Osteocyte (in vitro differentiated cells): ENCODE measurements at places on chromosomes 7 and 10.

DNA sequence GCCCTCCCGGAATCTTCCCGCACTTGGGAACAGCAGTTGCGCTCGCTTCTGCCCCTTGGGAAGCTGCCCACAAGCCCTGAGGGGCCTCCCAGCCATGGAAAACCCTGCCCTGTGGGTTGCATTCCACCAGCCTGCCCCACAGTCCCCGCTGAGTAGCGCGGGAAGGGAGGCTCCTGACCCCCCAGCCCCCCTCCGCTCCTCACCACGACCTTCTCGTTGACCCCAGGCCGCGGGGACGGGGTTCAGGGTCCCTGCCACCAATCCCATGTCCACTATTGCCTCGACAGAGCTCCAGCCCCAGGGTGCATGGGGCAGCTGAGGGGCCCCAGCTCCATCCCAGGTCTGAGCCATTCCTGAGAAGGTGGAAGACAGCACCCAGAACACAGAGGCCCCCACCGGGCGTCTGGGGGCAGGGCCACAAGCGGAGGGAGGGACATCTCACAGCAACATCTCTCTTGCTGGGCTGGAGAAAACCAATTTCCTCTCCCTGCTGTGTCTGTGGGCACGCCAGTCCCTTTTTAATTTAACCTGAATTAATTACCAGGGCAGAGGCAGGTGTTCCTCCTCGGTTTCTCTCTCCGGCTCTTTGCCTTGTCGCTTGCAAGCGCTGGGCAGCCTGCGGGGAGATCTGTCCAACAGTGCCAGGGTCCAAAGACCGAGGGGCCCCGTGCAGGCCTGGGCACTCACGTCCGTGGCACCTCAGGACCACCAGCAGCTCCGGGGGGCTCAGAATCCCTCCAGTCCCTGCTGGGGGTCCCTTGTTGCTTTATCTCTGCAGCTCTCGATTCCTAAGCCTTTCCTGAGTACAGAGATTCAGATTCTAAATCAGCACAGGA lies 57.9 kb downstream of the FOXL3 start:
- DNase-seq: no peak

DNA sequence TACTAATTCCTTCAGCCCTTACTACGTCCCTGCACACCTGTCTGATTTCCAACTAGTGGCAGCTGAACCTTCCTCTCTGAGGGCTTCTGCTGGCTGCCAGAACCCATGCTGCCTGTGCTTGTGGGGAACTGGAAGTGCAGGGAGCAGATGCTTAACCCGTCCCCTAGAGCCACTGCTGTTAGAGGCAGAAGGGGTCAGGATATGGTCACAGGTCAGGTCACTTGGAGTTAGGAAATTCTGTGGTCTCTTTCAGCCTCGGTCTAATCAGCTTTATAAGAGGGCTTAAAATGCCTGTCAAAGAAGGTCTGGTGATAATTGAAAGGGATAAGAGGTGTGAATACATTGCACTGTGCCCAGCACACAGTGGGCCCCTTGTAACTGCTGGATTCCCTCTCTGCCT lies 82.0 kb downstream of the PLPP4 start:
- DNase-seq: no peak

GRCh38 chr7:112770051-112770450 lies 20.1 kb downstream of the TMEM168 start:
- DNase-seq: no peak

GRCh38 chr10:29646238-29646902 lies 11.6 kb upstream of the SVIL start:
- peak; percentile 73 for DNase-seq

DNA sequence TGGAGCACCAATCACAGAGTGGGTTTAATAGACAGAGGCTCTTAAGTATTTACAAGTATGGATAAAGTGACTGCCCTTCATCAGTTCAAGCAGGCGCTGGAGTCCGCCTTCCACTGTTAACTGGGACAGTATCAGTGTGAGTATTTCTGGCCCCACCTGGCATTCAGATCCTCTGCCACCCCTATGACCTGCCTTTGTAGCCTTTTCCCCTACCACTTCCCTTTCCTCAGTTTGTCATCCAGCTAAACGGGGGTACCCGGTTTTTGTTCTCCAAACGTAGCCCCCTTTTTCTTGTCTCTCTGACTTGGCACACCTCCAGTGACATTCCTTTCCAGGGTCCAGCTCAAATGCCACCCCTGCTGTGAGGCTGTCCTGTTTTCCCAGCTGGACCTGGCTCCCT lies 134.4 kb downstream of the SNX10 start:
- no peak for DNase-seq

- DNase-seq: no peak
Measured at GRCh38 chr7:107593025-107593410, 13.0 kb downstream of the BCAP29 start.

- peak; percentile 59 for DNase-seq
Measured at GRCh38 chr7:465710-466400, 53.8 kb downstream of the PDGFA start.

DNA sequence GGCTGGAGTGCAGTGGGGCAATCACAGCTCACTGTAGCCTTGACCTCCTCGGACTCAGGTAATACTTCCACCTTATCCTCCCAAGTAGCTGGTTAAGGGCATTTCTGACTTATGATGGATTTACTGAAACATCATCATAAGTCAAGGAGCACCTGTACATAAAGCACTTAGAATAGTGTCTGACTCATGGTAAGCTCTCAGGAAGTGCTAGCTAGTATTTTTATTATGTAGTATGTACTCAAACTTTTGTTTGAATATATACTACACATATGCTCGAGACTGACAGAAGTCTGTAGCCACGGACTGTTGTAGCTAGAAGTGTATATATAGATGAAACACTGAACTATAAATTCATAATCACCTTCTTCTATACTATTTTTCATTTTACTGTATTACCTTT lies 107.5 kb upstream of the DNAJB12 start:
- DNase-seq: no peak

GRCh38 chr7:11636274-11636673 lies 195.7 kb downstream of the THSD7A start:
- DNase-seq: no peak

DNA sequence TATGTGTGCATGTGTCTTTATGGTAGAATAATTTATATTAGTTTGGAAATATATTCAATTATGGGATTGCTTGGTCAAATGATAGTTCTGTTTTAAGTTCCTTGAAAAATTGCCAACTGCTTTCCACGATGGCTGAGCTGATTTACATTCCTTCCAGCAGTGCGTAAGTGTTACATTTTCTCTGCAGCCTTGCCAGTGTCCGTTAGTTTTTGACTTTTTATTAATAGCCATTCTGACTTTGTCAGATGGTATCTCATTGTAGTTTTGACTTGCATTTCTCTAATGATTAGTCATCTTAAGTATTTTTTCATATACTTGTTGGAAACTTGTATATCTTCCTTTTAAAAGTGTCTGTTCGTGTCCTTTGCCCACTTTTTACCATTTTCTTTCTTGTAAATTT lies 434.2 kb upstream of the POT1 start:
- no peak for DNase-seq

- DNase-seq: no peak
Measured at GRCh38 chr10:93440591-93441091, 41.5 kb downstream of the MYOF start.

DNA sequence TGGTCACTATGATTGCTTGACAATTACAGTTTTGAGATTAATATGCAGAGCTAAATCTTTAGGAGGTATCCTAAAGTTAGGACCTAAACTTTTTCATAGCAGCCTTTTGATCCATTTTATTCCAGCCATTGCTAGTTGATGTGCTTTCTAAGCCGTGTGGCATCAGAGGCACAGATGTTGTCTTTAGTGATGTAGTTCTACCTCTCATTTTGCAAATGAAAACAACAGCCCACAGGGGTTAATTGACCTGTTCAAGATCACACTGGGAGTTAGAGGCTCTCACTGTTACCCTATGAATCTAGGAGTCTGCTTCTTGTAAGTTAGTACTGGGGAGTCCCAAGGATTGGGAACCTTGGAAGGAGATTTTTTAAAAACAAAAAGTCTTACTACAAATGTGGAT lies 10.6 kb downstream of the AUTS2 start:
- no peak for DNase-seq

- DNase-seq: no peak
Measured at GRCh38 chr7:74514131-74514591, 60.5 kb downstream of the GTF2IRD1 start.

- DNase-seq: no peak
Measured at GRCh38 chr10:16986406-16987205, 143.0 kb downstream of the CUBN start.

DNA sequence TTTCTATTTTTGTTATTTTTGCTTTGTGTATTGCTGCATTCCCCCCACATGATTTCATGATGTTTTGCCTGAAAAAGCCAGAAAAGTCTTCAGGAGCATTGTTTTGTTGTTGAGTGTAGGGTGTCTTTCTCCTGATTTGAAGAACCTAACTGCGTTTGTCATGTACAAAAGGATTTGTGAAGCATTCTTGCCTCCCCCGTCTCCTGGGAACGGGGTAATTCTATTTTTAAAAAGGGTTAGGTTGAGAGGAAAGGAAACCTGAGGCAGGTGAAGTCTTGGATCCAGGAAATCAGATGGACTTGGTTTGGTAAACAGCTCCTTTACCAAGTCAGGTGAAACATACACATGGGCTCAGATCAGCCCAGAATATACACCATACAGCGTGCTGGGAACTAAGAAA lies 26.0 kb upstream of the BTBD16 start:
- DNase-seq: no peak

DNA sequence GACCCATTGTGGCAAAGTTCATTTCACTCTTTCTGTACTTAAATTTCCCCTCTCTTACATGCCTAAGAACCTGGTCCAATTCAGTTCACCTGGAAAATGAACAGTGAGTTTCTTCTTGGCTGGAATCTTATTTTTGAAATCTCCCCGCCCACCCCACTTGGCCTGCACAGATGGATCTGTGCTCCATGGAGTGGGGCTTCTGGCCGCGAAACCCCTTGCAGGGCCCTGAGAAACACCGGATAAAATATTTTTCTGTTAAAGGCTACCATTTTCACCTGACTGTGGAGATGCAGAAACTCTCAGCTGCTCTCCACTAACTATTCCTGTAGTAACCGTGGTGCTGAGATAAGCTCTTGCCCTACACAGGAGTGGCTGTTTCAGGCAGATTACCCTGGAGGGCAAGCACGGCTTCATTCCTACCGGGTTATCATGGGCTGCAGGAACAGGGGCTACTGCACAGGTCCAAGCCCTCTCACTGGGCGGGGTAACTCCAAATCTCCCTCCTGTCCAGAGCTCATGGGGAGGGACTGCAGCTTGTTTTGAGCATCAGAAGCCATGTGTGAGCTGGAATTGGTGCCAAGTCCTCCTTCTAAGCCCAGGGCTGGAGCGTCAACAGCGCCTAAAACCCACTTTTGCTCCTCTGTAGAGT lies 118.9 kb downstream of the PRPF18 start:
- no peak for DNase-seq

- DNase-seq: no peak
Measured at GRCh38 chr7:34848670-34849069, 188.6 kb downstream of the DPY19L1 start.

- no peak for DNase-seq
Measured at GRCh38 chr10:91035650-91036292, 114.9 kb upstream of the ANKRD1 start.

DNA sequence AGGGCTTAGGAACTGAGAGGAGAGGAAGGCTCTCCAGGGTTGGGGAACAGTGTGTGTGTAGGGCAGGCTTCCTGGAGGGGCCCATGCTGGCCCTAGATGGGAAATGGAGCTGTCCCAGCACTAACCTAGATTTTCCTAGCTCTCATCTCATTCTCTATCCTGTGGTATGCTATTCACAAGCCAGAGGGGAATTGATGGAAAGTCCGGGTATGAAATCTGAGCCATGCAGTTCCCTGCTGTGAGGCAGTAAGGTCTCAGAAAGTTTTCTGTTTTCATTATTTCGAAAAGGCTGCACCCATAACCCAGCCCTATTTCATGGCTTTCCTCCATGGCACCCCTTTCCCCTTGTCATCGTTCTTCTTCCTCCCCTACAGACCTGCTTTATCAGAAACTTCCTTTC lies 220.3 kb downstream of the RPS24 start:
- no peak for DNase-seq

DNA sequence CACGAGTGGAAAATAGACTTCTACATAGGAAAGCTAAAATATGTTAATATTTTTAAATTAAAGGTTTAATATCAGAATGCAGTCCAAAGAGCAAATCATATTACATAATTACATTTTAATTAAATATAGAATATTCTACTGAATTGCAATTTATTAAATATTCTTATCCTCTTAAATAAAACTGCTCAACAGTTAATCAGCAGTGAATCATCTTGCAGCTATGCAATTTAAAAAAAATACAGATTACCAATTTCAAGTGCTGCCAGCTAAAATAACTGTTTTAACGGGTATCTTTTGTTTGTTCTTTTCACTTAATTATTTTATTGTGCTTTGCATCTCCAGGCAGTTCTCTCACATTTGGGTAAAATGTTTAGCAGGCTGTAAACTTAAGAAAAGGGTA lies 82.2 kb downstream of the ZNRF2 start:
- no peak for DNase-seq

DNA sequence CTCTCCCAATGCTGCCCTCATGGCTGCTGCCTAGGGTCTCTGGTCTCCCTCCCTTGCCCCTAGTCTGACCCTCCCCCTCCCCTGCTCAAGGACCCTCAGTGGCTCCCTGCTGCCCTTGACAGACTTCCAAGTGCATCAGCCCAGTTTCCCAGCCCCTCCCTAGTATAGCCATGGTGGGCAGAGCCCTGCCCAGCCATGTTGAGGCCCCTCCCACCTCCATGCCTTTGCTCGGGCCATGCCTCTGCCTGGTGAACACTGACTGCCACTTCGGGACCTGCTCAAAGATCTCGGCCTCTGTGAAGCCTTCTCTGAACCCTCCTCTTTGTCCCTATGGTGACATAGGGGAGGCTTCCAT lies 73.2 kb downstream of the MYL10 start:
- DNase-seq: no peak

DNA sequence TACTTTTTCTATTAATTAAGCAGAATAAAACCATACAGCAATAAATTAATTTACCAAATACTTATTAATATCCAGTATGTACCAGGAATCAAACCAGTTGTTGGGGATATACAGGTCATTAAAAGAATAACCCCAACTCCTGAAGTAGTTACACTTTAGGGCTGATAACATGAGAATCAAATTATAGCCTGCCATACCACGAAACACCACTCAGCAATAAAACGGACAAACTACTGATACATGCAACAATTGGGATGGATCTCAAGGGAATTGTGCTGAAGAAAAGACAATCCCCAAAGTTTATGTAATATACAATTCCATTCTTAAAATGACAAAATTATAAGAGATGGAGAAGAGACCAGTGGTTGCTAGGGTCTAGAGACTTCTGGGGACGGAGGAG lies 22.7 kb downstream of the MCMBP start:
- DNase-seq: no peak

GRCh38 chr10:70629338-70629737 lies 26.8 kb upstream of the PRF1 start:
- DNase-seq: no peak

- DNase-seq: no peak
Measured at GRCh38 chr10:92505044-92505443, 68.8 kb downstream of the IDE start.

- DNase-seq: peak; percentile 78
Measured at GRCh38 chr7:150451097-150451793, 815 bp downstream of the GIMAP8 start.

GRCh38 chr10:121919666-121920065 lies 8.2 kb downstream of the ATE1 start:
- DNase-seq: no peak

GRCh38 chr7:90832726-90833125 lies 236.6 kb downstream of the CDK14 start:
- DNase-seq: no peak

GRCh38 chr7:18212308-18212707 lies 184.7 kb upstream of the PRPS1L1 start:
- no peak for DNase-seq

- DNase-seq: peak; percentile 62
Measured at GRCh38 chr10:109882251-109883057, 40.9 kb downstream of the XPNPEP1 start.

GRCh38 chr10:29370097-29371092 lies 81.5 kb downstream of the LYZL1 start:
- no peak for DNase-seq
